ENCODE measurements at places on chromosomes 1 and 21.
A peak's percentile ranks its signal among the peaks of the same experiment; 100 is the strongest.

DNA sequence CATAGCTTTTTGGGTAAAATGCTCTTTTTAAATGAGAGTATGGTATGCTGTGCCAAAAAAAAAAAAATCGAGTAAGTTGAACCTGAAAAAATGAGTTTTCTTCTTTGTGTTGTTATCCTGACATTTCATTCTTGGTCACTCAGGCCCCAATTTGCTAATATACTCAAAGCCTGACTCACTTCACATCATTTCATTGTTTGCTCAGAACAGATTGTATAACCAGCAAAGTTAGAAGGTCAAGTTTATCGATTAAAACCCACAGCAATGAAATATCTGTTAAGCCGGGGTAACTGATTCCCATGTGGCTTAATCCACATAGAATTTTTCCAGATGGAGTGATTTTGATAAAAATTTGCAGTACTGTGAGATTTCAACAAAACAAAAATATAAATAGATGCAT lies 363.7 kb downstream of the NEGR1 start:
- DNase-seq, result no peak

DNA sequence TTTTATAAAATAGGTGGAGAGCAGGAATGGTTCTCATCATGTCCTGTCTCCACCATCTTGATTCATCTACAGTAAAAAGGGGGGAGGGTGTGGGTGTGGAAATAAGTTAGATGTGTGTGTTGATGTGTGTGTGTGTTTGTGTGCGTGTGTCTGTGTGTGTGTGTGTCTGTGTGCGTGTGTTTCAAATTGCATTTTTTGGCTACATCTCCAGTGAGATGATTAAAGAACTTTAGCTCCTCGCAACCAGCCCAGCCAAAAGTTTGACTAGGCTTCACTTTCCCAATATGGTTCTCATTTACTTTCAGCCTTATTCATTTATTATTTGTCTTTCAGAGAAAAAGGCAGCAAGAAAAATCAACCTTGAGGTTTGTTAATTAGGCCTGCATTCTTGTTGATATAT lies 14.7 kb upstream of the HAO2 start:
- DNase-seq, result no peak

DNA sequence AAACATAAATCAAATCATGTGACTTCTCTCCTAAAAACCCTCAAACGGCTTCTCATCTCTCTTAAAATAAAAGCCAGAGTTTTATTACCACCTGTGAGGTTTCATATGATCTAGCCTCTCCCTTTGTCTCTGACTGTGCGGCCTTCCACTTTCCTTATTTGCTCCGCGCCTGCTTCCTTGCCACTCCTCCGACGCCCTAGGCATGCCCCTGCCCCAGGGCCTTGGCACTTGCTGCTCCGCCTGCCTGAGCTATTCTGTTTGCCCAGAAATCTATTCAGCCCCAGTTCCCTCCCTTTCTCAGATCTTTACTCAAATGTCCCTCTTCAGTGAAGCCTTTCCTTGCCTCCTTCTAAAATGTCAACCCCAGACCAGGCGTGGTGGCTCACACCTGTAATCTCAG lies 57.5 kb upstream of the DISP3 start:
- no peak for DNase-seq

DNA sequence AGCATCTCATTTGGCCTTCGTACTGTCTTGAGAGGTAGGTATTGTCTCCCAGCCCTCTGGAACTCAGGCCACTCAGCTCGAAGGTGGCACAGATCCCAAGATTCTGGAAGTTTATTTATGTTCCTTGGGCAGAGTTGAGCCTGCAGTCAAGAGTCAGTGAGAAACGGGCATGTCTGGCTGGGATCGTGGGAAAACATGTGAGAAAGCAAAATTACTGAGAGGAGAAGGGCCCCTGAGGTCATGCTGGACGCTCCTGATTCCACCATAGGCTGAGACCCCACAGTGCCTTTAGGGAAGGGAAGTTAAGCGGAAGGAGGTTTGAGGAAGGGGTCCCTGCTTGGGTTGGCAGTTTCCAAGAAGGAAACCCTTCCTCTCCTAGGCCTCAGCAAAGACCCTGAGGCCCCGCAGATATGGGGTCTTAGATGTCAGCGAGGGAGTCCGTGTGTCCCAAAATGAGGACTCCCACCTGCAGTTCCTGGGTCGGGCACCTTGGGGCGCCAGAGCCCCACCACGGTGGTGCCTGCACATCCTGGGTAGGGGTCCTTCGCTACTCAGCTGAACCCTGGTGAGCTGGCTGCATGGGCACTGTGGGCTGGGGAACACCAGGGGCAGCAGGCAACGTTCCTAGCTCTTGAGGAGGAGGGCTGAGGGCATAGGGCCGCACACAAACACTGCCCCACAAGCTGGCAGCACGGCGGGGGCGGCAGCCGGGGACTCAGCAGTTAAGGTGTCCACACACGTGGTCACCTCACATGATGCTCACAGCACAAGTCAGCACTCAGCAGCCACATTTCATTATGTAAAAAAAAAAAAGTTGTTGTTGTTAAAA lies 12.3 kb upstream of the SEMA4A start:
- no peak for DNase-seq

DNA sequence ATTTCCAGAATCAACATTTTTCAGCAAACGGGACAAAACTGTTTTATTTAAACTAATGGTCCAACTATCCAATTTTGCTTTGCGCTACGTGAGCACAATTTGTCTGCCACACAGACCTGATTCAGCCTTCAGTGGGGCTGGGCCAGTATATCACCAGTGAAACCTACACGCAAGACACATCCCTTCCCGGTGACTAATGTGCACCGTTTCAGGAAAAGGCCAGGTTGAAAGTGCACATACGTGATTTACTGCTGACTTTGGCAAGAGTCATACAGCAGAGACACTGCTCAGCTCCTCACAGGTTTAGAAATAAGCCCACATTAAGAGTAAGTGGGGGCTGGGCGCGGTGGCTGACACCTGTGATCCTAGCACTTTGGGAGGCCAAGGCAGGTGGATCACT lies 5.1 kb upstream of the TMEM51 start:
- no peak for DNase-seq

DNA sequence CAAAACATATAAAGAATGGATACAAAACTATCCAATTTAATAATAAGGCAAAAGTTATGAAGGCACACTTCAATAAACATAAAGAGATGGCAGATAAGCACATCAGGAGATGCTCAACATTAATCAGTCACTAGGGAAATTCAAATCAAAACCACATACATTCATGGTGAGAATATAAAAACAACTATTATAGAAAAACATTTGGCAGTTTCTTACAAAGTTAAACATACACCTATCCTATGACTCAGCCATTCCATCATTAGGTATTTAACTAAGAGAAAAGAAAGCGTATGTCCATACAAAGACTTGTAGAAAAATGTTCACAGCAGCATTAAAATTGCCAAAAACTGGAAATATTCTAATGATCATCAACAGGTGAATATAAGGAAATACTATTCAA lies 44.3 kb downstream of the KIFAP3 start:
- no peak for DNase-seq

DNA sequence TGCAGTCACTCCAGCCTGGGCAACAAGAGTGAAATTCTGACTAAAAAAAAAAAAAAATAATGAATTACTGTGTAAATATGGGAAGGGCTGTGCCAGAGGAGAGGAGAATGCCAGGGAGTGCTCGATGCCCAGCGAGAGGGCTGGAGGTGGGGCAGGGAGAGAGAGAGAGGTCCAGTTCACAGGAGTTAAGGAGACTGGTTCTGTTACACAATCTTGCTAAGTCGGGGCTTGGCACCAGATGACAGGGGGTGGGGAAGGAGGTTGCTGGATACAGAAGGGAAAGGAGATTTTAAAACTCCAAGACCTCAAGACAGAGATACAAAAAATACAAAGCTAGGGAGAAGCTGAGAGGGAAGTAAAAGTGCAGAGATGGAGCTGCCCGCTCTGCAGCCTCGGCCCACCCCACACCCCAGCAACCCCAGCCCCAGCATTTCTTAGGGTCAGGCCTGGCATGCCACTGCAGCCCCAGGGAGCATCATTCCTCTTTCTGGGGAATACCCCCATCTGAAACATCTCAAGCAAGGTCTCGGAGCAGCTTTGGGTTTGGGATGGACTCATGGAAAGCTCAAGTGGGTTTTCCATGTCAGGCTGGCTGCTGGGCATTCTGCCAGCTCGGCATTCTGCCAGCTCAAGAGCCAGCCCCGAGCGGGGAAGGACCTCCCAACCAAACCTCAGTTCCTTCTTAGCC lies 991 bp downstream of the SELENBP1 start:
- no peak for DNase-seq

- no peak for DNase-seq
These were observed 61.6 kb downstream of the TMCO4 start for GRCh38 chr1:19738076-19738475.

GRCh38 chr1:59100708-59101374 lies 196.1 kb upstream of the FGGY start:
- no peak for DNase-seq

DNA sequence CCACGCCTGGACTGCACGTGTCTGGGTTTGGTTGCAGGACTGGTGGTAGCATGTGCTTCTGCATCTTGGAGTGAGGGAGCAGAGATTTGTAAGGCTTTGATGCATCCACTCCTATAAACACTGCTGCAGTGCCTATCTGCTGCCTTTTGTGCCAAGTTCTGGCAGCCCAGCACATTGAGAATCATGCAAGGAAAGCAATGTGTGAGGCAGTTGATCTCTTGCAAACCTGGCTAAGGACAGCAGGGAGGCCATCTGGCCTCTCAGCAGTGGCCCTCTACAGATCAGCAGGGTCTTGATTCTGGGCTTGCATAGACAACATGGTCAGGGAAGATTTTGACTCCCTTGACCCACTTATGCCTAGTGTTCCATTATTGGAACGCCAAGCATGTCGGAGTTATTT lies 81.2 kb upstream of the COA6 start:
- DNase-seq, result no peak

DNA sequence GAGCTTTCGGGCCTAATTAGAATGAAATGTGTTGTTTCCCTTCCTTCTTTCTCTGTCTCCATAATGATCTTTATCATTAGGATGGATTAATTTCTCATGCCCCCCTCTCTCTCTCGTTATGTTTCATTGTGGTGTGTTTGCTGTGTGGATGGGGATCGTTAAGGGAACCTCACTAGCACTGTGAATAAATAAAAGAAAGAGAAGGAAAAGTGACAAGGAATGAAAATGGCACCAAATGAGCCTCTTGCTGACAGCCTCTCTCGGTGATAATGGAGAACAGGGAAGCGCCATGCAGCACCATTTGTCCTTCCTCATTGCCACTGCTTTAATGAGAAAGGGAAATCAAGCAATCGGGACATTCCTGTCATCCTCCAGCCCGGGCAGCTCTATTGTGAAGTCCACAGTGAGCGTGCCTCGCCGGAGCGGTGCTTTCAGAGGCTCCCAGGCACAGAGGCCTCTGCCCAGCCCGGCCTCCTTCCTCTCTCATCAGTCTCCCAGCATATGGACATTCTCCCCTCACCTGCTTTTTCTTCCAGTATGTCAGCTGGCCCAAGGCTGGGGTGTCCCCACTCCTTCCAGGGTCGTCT lies 265.7 kb upstream of the TMEM51 start:
- no peak for DNase-seq

GRCh38 chr1:232421143-232421796 lies 208.7 kb downstream of the SIPA1L2 start:
- DNase-seq, result no peak

GRCh38 chr1:2514863-2515762 lies 11.3 kb downstream of the PANK4 start:
- DNase-seq, result no peak

GRCh38 chr1:234484991-234485739 lies 6.2 kb upstream of the TARBP1 start:
- DNase-seq, result no peak

DNA sequence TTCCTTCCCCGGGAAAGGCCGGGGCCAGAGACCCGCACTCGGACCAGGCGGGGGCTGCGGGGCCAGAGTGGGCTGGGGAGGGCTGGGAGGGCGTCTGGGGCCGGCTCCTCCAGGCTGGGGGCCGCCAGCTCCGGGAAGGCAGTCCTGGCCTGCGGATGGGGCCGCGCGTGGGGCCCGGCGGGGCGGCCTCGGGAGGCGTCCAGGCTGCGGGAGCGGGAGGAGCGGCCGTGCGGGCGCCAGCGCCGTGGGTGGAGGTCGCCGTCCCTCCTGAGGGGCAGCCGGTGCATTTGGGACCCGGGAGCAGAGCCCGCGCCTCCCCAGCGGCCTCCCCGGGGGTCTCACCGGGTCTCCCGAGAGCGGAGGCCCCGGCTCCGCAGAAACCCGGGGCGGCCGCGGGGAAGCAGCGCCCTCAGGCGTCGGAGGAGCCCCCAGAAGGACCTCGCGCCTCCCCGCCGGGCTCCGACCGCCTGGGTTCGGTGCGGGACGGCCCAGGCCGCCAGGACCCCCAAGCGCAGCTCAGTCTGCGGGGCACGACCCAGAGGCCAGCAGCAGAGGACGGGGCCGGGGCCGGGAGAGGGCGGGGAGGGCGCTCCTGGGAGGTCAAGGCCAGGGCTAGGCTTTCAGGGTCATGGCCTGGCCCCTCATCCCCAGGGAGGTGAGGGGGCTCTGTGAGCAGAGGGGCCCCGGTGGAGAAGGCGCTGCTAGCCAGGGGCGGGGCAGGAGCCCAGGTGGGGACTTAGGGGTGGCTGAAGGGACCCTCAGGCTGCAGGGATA lies 7.2 kb upstream of the SLX9 start:
- peak; percentile 71 for DNase-seq

DNA sequence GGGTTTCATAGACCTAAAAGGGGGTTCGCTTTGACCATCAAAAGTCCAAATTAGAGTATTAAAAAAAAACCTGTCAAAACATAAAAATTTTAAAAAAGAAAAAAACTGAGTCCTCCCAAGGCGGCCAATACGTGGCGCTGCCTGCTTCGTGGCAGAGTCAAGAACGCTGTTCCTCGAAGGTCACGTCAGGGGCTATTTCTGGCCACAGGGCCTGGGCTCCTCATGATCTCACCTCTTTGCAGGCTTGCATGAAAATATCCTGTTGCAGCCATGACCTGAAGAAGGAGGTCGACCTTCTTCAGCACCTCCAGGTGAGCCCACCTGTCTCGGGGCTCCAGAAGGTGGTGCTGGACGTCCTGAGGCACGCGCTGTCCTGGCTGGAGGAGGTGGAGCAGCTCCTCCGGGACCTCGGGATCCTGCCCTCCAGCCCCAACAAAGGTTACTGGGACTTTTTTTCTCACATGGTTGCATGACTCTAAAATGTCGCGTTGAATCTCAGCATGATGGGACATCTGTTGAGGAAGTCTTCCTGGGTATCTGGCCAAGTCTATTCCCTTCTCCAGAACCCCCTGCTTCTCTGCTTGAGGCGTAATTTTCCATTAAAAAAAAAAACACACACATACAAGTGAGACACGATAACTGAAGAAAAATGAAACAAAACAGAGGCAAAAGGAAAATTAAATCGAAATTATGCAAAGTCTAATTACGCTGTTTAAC lies 80.4 kb upstream of the EFHD2 start:
- DNase-seq, result no peak

DNA sequence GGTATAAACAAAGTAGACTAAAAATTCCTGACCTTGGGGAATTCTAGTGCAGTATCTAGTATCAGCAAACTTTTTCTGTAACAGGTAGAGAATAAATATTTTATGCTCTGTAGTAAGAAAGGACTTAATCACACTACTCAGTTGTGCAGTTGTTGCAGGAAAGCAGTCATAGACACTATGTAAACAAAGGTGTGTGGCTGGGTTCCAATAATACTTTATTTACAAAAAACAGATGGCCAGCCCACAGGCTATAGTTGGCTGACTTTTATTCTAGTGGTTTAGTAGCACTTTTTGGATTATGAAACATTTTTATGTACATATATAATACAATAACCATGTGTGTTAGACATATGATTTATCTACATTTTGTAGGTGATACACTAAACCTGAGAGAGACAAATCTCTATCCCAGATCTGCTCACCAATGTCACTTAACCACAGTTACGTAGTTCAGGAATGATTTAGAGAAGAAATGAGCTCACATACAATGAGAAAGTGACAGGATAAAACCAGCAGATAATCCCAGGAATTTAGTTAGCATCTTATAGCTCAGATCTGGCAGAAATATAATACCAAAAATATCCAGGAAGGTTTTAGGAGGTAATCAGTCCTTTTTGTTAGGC lies 56.1 kb downstream of the MIER1 start:
- DNase-seq, result no peak
